KBM-7 (cell line): ENCODE measurements at places on chromosomes 5 and 9.

DNA sequence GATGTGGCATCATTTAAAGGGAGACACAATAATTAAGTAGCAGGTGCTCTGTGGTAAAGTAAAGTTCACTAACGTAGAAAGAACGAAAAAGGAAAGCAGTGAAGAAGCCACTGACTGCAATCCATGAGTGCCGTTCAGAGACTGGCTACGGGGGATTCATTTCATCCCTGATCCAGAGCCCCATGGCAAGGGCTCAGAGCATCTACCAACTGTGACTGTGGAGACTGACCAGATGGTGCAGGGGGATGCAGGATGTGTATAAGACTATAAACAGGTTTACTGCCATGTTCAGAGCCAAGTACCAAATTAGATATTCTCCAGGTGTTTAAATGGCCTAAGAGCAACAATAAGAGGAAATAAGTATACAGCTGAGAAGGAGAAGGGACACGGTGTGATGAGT, 47.7 kb downstream of the MARCHF11 start:
- no peak for DNase-seq

DNA sequence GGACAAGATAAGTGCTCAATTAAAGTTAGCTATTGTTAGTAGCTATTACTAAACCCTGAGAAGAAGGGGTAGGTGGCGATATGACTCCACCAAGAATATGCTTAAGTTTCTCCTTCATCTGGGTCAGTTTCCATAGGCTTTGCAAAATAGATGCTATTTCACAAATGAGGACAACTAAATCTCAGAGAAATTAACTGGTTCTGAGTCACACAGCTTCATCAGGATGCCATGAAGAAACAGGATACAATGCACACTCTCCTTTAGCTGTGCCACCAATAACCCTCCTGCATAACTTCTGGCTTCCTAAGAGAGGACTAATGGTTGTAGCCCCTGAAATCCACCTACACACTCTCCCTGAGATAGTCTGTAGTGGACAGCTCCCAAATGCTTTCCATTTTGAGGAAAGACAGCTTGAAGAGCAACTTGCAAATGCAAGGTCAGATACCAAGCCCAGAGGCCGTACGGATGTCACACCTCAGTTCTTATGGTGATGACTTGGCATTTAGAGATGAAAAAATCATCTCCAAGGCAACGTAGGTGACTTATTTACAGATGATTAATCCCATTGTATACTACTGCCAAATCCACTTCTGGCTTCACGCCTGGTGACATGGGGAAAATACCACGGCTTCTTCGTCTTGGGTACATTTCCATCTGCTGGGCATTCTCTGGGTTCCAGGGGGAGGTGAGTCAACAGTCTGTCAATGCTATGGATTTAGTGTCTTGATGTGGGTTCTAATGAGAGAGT, 251.4 kb upstream of the IL12B start:
- no peak for DNase-seq

- DNase-seq, result no peak
Observed at GRCh38 chr5:14996997-14997396, 125.4 kb upstream of the ANKH start.

DNA sequence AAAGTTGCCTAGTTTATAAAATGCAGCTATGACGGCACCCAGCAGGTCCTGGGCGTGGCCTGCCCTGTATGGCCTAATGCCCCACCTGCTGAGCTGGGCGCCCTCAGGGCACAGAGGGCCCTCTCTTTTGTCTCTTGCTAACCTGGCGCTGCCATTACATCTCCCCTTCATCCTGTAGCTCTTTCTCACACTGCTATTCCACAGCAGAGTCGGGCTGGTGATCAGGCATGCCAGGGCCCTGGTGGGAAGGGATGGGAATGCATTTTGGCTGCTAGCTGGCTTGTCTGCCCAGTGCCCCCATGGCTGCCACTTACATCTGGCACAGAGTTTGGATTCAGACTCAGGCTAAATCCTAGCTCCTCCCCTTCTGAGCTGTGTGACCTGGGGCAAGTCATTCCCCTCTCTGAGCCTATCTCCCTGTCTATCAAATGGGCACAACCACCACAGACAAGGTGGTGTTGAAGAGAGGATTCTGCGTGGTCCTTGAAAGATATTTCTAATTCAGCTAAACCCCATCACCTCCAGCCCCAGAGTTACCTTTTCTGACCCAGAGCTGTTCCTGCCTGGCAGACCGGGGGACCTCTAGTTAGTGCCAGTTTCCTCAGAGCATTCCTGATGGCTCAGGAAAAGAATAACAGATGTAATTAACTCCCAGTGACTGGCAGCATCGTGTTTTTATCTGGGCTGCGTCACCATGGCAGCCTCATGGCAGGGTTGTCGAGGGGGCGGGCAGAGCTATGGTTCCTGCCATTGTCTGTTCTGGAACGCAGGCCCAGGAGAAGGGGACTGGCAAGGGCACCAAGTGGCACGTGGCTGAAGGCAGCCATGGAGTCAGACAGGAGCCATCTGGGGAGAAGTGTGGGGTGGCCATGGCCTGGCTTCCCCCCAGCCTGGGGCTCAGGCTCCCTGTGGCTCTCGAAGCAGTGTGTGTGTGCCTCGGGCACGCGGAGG, 6.3 kb downstream of the PRR7 start:
- DNase-seq, result no peak

DNA sequence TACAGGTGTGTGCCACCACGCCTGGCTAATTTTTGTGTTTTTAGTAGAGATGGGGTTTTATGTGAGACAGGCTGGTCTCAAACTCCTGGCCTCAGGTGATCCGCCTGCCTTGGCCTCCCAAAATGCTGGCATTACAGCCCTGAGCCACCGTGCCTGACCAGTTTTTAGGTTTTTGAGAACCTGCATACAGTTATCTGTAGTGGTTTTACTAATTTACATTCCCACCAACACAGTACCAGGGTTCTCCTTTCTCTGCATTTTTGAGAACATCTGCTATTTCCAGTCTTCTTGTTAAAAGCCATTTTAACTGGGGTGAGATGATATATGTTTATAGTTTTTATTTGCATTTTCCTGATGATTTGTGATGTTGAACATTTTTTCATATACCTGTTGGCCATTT, 12.8 kb downstream of the DMXL1 start:
- DNase-seq, result no peak

GRCh38 chr5:77312413-77312812, 101.9 kb downstream of the PDE8B start:
- DNase-seq, result no peak

DNA sequence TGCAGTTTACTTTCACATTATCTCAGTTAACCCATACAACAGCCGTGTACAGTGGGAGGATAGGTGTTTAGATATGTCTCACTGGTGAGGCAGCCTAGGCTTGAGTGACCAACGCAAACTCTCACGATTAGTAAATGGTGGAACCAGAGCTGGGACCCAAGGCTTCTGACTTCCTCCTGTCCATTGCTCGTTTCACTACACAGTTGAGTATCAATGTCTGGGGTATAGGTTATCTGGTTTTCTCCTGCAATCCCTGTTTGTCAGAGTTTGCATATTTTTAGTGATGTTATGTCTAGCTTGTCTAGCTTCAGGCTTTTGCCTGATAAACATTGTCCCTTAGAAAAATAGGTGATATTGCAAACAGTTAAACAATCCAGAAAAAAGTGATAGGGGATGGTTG, 62.6 kb downstream of the NUP214 start:
- no peak for DNase-seq

DNA sequence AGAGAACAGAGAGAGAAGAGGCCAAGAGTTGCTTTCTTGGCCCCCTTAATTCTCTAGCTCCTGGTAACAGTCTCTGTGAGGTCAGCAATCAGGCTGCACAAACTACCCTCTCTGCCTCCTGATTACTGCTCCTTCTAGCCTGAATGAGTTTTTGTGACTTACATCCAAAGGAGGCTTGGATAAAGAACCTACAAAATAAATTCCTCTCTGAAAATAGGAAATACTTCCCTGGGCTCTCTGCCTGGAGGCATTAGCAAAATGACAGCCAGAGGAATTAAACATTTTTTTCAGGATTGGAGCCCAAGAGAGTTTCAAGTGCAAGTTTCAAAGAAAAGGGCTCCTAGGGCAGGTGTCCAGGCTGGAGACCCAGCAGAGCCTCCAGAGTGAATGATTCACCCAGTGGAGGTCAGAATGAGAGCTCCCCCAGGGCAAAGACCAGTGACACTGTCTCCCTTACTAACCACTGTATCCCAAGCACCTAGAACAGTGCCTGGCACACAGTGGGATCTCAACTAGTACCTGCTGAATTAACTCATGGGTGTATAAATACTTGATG, 162.5 kb downstream of the SPOCK1 start:
- DNase-seq, result no peak
